ENCODE measurements at places on chromosomes 5 and 9. TPM values are rescaled to one million over a fixed set of nuclear protein-coding genes. Genes with fewer than 3 reads are reported as not detected.

FASTKD3 gene
- 27.8 TPM for polyA plus RNA-seq

DDX4 gene
- polyA plus RNA-seq, result 0.54 TPM

PCDHB16 gene
- polyA plus RNA-seq, result 2.8 TPM

IFT74 gene
- polyA plus RNA-seq, result 11.3 TPM

MARCOL gene
- polyA plus RNA-seq, result not detected

MZB1 gene
- not detected for polyA plus RNA-seq

LAMC3 gene
- polyA plus RNA-seq, result 0.04 TPM

GPR150 gene
- not detected for polyA plus RNA-seq

TNIP1 gene
- 3.1 TPM for polyA plus RNA-seq

PCDHB15 gene
- 13.7 TPM for polyA plus RNA-seq

SPATA31A3 gene
- polyA plus RNA-seq, result not detected

BTNL8 gene
- polyA plus RNA-seq, result not detected

PCDHA13 gene
- 1.2 TPM for polyA plus RNA-seq

TRAF1 gene
- 0.89 TPM for polyA plus RNA-seq

PCDHGA6 gene
- polyA plus RNA-seq, result 0.09 TPM

NR2F1 gene
- polyA plus RNA-seq, result 2.3 TPM

FBN2 gene
- 2.3 TPM for polyA plus RNA-seq

SPINK4 gene
- not detected for polyA plus RNA-seq

TAF1L gene
- not detected for polyA plus RNA-seq

CDC25C gene
- 0.71 TPM for polyA plus RNA-seq

MAN2A1 gene
- polyA plus RNA-seq, result 4.4 TPM

BARHL1 gene
- polyA plus RNA-seq, result not detected

ACER2 gene
- polyA plus RNA-seq, result 7.1 TPM

NR5A1 gene
- 2.4 TPM for polyA plus RNA-seq

RASGRF2 gene
- polyA plus RNA-seq, result 0.42 TPM

C1QTNF3 gene
- 33.1 TPM for polyA plus RNA-seq

MCTP1 gene
- polyA plus RNA-seq, result 1.1 TPM

SVEP1 gene
- 0.42 TPM for polyA plus RNA-seq

C7 gene
- 0.78 TPM for polyA plus RNA-seq

AIF1L gene
- polyA plus RNA-seq, result 3.4 TPM

FGF18 gene
- polyA plus RNA-seq, result 1.2 TPM

IFNA13 gene
- polyA plus RNA-seq, result not detected

SLC36A2 gene
- not detected for polyA plus RNA-seq

EIF4E1B gene
- polyA plus RNA-seq, result 0.82 TPM

LPAR1 gene
- polyA plus RNA-seq, result 0.32 TPM

RNF208 gene
- 1.5 TPM for polyA plus RNA-seq

SMU1 gene
- polyA plus RNA-seq, result 25.4 TPM

ANKRD31 gene
- polyA plus RNA-seq, result 0.62 TPM

PCDHB7 gene
- 2.1 TPM for polyA plus RNA-seq

CCDC180 gene
- 5.7 TPM for polyA plus RNA-seq

TXNDC8 gene
- not detected for polyA plus RNA-seq

KLF9 gene
- 0.60 TPM for polyA plus RNA-seq

PRRX2 gene
- polyA plus RNA-seq, result not detected

IL4 gene
- not detected for polyA plus RNA-seq

BARX1 gene
- polyA plus RNA-seq, result not detected

NR4A3 gene
- 3.3 TPM for polyA plus RNA-seq

GNAQ gene
- 74.2 TPM for polyA plus RNA-seq

ANKRD33B gene
- polyA plus RNA-seq, result not detected

ADAMTSL1 gene
- 1.1 TPM for polyA plus RNA-seq

PDGFRB gene
- not detected for polyA plus RNA-seq

CSF1R gene
- not detected for polyA plus RNA-seq

CCL28 gene
- not detected for polyA plus RNA-seq
